ENCODE measurements at places on chromosomes 1 and 21. TPM values are rescaled to one million over a fixed set of nuclear protein-coding genes. Genes with fewer than 3 reads are reported as not detected.
A peak's percentile ranks its signal among the peaks of the same experiment; 100 is the strongest.

The OLFML2B gene
- 66.7 TPM for total RNA-seq

The TIAM1 gene
- 16.7 TPM for total RNA-seq

The C1orf226 gene
- 2.7 TPM for total RNA-seq

- DNase-seq: peak; percentile 73
Measured at GRCh38 chr1:167440345-167440744, 78.0 kb downstream of the CD247 start.
